HT1080 (cell line): ENCODE measurements at places on chromosomes 5 and 9. TPM values are rescaled to one million over a fixed set of nuclear protein-coding genes. Genes with fewer than 3 reads are reported as not detected.
A peak's percentile ranks its signal among the peaks of the same experiment; 100 is the strongest.

Gene ZBTB43
- 11.1 and 28.5 TPM in 2 replicates for total RNA-seq

Gene KCNT1
- not detected in 2 replicates for total RNA-seq

GRCh38 chr9:10612641-10613398, at the start of gene PTPRD:
TSS of gene PTPRD (minus strand) at chr9:10613002.
- DNase-seq = peak; percentile 76

DNA sequence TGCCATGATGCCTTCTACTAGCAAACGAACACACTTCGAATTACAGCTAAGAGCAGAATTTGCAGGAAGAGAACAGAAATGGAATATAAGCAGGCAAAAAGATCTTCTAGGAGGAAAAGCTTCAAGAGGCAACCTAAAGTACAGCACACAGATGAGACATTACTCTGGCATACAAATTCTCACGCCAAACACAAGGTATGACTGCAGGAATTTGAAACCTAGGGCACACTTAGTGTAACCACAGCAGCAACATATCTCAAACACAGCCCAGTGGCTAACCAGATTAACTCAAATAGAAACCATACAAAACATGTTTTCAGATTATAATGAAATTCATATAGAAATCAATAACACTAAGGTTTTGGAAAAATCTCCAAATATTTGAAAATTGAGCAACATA, 481.0 kb upstream of the RGMB start:
- DNase-seq = peak; percentile 23
